COR-L47 (cell line): ENCODE measurements at places on chromosomes 5 and 9.
A peak's percentile ranks its signal among the peaks of the same experiment; 100 is the strongest.

DNA sequence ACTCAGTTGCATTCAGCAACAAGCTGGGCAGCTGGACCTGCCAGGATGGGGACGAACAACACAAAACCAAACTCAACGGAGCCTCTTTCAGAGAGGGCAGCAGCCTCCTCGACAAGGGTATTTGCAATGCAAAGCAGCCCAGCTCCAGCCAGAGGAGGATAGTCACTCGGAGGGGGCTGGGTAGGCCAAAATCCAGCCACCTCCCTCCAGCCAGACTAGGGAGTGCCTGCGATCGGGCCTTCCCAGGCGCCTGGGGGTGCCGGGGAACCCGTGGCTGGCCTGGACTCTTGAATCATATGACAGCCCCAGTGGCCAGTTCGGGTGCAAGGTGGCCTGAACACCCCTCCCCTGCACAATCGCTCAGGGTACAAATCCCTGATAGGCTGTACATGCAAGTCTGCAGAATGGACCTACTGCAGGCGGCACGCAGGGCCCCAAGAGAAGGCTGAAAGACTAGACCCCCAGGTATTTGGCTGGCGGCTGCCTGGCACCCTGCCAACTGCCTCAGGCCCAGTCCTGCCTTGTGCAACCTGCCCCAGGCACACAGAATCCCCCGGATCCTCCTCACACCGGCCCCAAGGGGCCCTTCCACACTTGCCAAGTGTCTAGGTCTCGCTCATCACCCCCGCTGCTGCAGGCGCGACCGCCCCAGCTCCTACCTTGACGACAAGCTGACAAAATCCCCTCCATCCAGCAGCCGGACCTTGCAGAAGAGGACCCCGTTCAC lies 1.3 kb downstream of the EEIG1 start:
- DNase-seq = peak; percentile 38

GRCh38 chr9:111728143-111728542 lies 66.6 kb downstream of the SHOC1 start:
- no peak for DNase-seq

DNA sequence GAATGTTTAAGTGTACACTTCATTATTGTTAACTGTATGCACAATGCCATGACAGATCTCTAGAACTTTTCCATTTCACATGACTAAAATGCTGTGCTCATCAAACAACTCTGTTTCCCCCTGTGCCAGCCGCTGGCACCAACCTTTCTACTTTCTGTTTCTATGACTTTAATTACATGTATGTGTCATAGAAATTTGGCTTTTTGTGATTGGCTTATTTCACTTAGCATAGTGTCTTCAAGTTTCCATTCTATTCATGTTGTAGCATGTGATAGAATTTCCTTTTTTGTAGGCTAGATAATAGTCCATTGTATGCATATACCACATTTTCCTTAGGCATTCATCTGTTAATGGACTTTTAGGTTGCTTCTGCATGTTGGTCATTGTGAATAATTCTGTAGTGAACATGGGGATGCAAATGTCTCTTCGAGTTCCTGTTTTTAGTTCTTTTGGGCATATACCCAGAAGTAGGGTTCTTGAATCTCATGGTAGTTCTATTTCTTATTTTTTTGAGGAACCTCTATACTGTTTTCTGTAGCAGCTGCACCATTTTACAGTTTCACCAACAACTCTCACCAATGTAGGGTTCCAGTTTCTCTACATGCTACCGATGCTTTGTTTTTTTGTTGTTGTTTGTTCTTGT lies 184.4 kb upstream of the DMRT1 start:
- DNase-seq = no peak

GRCh38 chr5:1832511-1833250 lies 31.5 kb downstream of the NDUFS6 start:
- DNase-seq = no peak

GRCh38 chr5:123208668-123209501 lies 119.8 kb downstream of the PRDM6 start:
- DNase-seq = no peak

- peak; percentile 19 for DNase-seq
These were observed 1.5 kb downstream of the FAM81B start for GRCh38 chr5:95392593-95393182.

DNA sequence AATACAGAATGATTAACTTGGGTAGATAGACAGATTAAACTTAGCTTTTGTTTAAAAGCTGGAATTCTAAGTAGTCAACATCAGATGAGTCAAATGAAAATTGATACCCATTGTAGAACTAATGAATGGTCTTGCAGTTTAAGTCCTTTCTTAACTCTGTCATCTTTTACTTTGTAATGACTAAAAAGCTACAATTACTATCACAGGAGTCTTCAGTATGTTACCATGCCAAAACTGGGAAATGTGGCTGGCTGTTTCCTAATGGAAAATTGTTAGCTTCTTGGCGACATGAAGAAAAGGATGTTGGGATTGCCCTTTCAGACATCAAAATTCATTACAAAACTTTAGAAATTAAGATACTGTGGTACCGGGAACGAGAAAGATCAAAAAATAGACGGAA lies 20.2 kb upstream of the ANXA1 start:
- DNase-seq = no peak

- no peak for DNase-seq
These were observed 848.8 kb upstream of the ACO1 start for GRCh38 chr9:31535651-31536050.
